ENCODE measurements at places on chromosomes 2 and 18.

GRCh38 chr2:19575641-19576040 lies 217.2 kb upstream of the OSR1 start:
- DNase-seq, result no peak

- DNase-seq, result no peak
These were observed 2.4 kb downstream of the GRP start for GRCh38 chr18:59222341-59222740.

- DNase-seq, result no peak
These were observed 125.4 kb downstream of the SPTBN1 start for GRCh38 chr2:54581326-54582039.

GRCh38 chr2:121038891-121039616 lies 245.9 kb downstream of the TFCP2L1 start:
- no peak for DNase-seq

GRCh38 chr2:42046819-42047487 lies 868 bp upstream of the PKDCC start:
- no peak for DNase-seq

GRCh38 chr18:30588673-30589164 lies 453.8 kb downstream of the DSC3 start:
- no peak for DNase-seq

DNA sequence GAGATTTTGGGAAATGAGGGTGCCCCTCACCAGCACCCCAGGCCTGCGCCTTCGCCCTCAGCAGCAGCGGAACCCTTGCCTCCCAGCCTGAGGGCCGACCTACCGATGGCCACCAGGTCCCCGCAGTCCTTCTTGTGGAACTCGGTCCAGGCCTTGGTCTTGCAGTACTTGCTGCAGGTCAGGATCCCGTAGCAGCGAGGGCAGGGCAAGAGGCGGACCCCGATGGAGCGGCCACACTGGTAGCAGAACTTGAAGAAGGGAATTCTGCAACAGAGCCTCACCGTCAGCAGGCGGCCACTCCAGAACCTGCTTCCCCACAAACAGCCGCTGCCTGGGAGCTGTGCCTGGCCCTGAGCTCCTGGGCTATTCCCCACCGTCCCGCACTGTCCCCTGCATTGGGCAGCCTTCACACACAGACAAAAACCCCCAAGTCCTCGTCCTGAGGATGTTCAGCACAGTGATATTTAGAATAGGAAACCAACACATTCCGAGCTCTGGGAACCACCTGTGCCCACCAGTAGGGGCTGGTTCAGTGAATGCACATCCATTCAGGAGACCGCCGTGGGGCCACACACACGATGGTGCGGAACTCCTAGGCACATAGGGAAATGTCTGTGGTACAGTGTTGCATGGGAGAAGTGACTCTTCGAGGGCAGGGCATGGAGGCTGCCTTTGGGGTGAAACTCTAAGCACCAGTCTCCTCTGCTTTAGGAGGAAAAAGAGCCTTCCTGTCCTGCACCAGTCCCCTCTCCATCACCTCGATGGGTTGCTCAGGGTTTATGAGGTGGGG lies 45.6 kb downstream of the GPC1 start:
- no peak for DNase-seq

GRCh38 chr2:61950571-61951315 lies 45.3 kb downstream of the COMMD1 start:
- no peak for DNase-seq
